ENCODE measurements at places on chromosomes 5 and 9.

- no peak for DNase-seq
Measured at GRCh38 chr5:102545175-102545574, 46.4 kb upstream of the SLCO6A1 start.

DNA sequence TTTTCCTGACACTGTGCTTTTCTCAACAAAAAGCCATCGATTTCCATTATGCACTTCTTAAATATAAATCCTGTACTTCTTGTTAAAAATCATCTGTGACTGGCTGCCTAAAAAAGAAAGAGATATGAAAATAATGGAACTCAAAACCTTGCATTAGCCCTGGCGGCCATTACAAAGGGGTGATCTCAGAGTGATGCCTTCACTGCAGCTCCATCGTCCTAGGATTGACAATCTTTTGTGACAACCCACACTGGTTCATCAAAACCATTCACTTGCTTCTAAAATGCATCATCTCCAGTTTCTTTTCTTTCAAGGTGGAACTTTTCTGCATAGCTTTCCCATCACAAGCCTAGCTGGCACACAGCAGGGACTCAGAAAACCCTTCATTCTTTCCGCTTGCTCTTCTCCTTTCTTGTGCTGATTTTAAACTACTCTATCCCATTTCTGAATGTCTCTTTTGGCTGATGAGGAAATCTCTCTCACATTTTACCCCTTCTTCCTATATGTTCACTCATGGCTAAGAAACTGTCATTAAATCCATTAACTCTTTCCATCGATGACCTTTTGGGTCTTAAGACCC is 351.9 kb downstream of the GLIS3 start:
- no peak for DNase-seq

- DNase-seq = no peak
Measured at GRCh38 chr5:133294380-133294779, 242.6 kb downstream of the HSPA4 start.

- no peak for DNase-seq
Measured at GRCh38 chr5:42919600-42919999, 107.9 kb upstream of the SELENOP start.

GRCh38 chr5:94941122-94941755 is 322.8 kb downstream of the SLF1 start:
- DNase-seq = no peak

- DNase-seq = no peak
Measured at GRCh38 chr9:137333016-137333671, 31.1 kb upstream of the NRARP start.

DNA sequence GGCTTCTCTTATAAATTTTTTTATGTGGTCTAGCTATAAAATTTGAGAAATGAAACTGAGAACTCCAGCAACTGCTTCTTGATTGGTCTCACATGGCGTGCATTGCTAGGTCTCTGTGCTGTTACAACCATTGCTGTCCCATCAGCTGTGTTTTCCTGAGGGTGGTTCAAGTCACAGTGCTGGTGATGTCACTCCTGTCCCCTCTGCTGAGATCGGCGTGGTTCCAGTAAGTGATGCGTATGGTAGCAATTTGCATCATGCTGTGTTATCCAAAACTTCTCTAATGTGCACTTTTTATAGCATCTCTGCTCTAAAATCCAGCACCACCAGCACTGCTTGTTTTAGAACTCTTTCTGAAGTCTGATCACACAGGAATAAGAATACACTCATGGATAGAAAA is 112.6 kb upstream of the ZNF608 start:
- DNase-seq = no peak

- DNase-seq = no peak
Measured at GRCh38 chr9:89677702-89678395, 73.0 kb downstream of the GADD45G start.

- DNase-seq = no peak
Measured at GRCh38 chr5:31427013-31427723, 104.7 kb downstream of the DROSHA start.

DNA sequence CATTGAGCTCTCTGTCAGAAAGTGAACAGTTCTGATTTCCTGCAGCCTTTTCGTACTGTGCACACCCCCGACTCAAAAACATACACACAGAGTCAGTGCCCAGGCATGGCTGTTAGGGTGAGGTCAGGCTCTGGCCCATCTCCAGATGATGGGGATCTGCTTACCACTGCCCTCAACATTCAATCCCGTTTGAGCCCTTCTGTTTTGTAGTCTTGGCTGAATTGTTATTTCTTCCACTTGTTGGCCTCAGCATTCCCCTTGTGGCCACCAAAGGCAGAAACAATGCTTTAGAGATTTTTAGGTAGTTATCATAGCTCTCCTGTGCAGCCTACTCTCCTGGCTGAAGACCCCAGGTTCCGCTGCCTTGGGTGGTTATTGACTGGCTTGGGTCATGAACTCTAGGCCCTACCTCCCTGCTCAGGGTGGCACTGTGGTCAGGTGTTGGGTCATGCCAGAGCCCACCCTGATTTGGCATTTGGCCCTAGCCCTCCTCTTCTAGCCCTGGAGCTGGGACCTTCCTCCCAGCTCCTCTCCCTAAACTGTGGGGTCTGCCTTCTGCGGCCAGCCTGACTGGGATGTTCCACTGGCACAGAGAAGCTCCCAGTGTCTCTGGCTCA is 7.8 kb upstream of the MYOZ3 start:
- no peak for DNase-seq

GRCh38 chr5:112119969-112120368 is 299.1 kb downstream of the EPB41L4A start:
- DNase-seq = no peak

DNA sequence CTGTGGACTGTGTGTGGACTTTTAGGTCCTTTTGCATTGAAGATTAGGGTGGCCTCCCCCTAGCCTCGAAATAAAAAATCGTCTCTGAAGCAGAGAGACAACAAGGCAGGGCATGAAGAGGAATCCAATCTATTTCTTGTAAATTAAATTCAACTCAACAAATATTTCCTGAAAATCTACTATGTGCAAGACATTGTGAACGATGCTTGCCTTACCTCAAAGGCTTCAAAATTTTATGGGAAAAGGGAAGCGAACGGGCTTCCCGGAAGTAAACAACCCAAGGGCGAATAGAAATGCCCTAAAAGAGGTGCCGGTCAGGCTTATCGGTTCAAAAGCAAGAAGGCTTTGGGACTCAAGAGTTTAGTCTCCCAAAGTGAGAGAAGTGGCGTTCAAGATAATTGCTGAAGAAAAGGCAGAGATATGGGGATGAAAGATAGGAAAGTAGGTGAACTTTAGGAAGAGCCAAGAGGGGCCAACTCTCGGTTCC is 525 bp downstream of the KIF24 start:
- no peak for DNase-seq

DNA sequence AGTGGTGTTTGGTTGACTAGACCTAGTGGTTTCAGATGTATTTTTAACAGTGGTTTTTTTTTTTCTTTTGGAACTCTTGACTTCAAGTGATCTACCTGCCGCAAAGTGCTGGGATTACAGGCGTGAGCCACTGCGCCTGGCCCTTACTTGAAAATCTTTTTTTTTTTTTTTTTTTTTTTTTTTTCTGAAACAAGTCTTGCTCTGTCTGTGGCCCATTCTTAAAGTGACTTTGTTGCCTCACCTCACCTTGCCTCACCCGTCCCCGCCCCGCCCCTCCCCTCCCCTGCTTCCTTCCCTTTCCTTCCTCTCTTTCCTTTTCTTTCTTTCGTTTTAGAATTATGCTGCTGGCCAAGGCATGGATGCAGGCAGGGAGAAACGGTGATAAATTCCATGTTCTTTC is 26.0 kb downstream of the GPBP1 start:
- DNase-seq = no peak

- no peak for DNase-seq
Measured at GRCh38 chr5:126674145-126674544, 73.4 kb downstream of the PHAX start.

- no peak for DNase-seq
Measured at GRCh38 chr5:51694826-51695225, 311.6 kb downstream of the ISL1 start.

GRCh38 chr5:6359555-6360322 is 18.6 kb downstream of the MED10 start:
- DNase-seq = no peak

- no peak for DNase-seq
Measured at GRCh38 chr5:33641744-33642505, 201.2 kb downstream of the TARS1 start.

DNA sequence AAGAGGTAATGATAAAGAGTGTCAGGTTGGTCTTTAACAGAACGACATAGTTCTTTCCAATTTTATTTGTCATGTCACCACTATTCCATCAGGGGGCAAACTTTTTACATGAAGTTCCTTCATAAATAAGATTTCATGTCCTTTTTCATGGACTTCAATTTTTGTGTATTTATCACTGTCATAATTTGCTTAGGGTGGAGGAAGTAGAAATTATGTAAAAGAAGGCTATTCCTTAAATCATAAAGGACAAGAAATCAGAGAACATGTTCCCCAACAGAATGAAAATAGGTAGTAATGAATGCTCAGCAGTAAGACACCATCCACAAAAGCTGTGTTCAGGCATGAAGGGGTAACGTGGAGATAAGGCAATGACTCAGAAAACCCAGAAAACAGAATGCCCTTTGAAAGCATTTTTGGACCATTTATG is 72.7 kb downstream of the ZFAND5 start:
- no peak for DNase-seq

DNA sequence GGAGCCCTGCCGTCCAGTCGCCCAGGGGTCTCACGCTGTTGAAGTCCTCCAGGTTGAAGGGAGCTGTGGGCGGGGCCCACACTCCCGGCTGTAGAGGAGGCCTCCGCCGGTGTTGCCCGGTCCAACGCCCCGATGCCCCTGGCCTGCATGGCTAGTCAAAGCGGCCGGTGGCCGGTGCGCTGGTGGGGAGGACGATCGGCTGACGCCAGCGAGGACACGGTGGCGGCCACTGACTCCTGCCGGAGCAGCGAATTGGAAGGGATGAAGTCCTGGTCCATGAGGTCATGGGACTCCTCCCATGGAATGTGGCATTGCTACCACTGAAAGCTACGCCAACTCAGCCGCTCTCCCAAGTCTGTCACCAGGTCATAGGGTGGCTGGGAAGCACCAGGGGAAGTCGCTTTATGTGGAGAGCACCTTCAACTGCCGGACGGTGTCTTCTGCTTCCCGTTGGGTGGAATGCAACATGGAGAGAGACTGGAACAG is 11.8 kb downstream of the RCL1 start:
- no peak for DNase-seq

DNA sequence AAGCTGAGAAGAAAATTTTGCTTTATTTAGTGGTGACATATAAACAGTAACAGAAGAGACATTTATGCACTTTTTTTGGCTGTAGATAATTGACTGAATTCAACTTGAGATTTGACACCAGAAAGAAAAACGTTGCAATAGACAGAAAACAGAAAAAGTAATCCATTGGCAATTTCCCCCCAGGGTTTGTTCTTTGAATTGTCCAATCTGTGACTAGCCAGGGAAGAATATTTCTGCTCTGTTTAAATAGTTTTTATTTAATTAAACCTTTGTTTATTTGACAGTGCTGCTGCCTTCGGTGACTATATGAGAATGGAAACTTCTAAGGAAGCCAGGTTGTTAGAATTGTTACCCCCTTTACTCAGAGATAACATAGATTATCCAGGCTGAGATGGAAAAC is 210.6 kb downstream of the DEPDC1B start:
- DNase-seq = no peak

Measured in stimulated activated CD4-positive, alpha-beta T cell treated with anti-CD3 and anti-CD28 coated beads, Interleukin-1b, Interleukin-23, amount 100 ng/mL, for 1 hour (primary cell).